Activated CD4-positive, CD25-positive, alpha-beta regulatory T cell (primary cell): ENCODE measurements at places on chromosomes 12 and 14.

DNA sequence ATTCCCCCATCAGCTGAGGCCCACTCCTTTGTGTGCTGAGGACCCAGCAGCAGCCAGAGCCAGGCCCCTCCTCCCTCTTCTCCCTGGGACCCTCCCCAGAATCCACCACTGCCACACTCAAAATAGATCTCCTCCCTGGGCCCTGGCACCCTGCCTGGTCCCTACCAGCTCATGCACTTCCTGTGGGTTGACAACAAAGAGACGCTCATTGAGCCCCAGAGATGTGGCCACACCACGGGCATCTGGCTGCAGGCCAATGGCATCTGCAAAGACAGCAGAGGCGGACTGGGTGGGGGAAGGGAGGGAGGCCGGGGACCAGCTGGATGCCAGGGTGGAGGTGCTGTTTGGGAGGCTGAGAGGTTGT is 16.0 kb upstream of the ENDOU start:
- DNase-seq = peak; percentile 27

DNA sequence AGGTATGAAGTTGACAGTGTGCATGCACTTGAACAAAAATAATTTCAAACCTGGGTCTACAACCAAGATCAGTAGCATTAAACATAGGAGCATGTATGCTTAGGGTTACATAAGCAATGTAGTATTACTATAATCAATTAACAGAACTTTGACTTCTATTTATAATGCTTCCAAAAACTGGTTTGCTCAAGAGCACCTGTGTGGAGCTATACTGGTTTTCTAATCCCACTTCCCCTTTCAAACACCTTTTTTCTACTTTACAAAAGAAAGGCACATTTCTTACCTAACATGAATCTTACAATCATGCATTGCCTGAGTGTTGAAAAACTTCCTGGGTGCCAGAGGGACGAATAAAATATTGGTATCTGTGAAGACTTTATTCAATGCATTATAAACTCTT is 72.7 kb downstream of the EFCAB11 start:
- no peak for DNase-seq

DNA sequence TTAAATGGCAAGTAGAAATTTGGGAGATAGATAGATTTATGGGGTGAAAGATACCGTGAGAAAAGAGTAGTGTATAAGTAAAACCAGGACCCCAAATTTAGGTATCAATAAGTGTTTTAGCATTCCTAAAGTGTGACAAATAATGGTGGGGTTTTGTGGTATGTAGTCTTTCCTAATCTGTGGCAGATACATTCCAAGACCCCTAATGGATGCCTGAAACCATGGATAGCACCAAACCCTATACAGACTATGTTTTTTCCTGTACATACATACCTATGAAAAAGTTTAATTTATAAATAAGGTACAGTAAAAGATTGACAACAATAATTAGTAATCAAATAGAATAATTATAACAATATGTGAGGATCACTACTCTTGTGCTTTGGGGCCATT is 14.4 kb upstream of the TCP11L2 start:
- DNase-seq = no peak

DNA sequence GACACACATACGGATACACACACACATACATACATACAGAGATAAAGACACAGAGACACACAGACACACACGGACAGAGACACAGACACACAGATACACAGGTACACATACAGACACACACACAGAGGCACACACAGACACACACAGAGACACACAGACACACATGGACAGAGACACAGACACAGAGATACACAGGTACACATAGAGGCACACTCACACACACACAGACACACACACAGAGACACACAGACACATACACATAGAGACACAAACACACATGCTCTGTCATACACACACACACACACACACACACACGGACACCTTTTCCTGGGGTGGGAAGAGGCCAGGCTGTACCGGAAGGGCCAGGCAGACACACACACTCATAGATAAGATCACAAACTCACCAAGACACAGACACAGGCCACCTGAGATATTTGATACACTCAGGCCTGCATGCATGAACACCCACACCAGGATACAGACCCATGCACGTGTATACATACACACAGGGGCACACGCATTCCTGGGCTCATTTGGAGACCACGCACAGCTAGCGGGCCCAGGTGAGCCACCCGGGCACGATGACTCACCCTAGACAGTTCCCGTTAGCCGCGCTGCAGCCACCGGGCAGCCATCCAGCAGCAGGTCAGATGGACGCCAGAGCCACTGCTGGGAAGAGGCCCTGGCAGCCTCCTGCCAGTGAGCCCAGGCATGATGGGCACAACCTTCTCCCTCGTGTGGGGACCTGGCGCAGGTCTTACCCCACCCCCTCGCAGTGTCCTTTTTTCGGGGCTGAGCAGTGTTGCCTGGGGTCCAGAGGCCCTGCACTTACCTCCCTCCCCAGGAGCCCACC is 1.8 kb upstream of the AHNAK2 start:
- DNase-seq = no peak

DNA sequence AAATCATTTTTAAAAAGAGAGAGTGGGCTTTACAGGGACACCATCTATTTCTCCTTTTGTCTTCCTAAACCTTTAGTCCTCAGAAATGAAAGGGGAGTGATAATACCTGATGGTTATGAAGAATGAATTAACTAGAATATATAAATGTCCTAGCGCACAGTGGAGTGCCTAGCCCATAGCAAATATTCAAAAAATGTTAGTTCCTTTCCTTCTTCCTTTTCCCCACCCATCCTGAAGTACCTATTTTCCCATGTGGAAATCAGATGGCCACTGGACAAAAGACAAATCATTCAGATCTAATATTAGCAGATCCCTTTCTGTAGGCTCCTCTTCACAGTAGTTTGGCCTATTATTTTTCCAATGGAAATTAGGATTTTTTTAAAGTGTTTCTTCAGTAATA is 90.0 kb downstream of the SLC25A21 start:
- no peak for DNase-seq

- DNase-seq = no peak
Observed at GRCh38 chr12:90770861-90771260, 184.1 kb downstream of the CCER1 start.

DNA sequence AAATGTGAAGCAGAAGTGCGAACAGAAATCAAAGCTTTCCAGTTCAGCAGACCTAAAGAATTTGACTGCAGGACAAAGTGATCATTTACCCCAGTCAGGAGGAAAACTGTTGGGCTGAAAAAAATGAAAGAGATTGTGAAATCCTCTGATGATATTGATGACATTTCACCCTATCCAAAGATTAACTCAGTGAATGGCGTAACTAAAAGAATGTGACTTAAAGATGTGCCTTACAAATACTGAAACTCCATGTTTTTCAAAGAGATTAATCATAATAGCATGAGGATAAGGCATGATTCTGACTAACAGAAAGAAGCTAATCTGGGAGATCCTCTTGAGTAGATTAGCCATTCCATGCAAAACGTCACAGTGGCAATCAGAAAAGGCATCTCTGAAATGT is 225.6 kb downstream of the DUSP6 start:
- no peak for DNase-seq

- no peak for DNase-seq
Observed at GRCh38 chr12:13186302-13186701, 10.2 kb upstream of the EMP1 start.

- no peak for DNase-seq
Observed at GRCh38 chr12:93776581-93777018, 99.4 kb downstream of the CRADD start.

DNA sequence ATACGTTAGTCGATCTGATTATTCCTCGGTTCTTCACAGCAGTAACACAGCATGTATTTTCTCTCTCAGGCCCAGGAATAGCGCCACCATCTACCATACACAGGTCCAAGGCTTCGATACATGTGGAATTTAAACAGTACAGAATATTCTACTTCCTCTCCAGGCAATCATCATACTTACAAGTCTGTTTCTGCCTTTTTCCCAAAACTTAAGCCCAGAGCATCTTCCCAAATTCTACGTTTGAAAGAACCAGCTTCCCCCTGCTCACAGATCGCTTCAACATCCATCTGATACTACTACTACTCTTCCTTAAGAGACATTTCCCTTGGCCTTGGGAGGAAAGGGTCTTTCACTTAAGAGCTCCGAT is 626 bp downstream of the TXNDC16 start:
- no peak for DNase-seq

GRCh38 chr14:31362746-31363145 is 57.6 kb downstream of the HEATR5A start:
- no peak for DNase-seq

GRCh38 chr14:89349171-89350008 is 67.6 kb downstream of the FOXN3 start:
- no peak for DNase-seq

GRCh38 chr12:128644664-128645296 is 179.0 kb downstream of the SLC15A4 start:
- no peak for DNase-seq

GRCh38 chr12:94070520-94070919 is 77.9 kb upstream of the PLXNC1 start:
- DNase-seq = no peak

DNA sequence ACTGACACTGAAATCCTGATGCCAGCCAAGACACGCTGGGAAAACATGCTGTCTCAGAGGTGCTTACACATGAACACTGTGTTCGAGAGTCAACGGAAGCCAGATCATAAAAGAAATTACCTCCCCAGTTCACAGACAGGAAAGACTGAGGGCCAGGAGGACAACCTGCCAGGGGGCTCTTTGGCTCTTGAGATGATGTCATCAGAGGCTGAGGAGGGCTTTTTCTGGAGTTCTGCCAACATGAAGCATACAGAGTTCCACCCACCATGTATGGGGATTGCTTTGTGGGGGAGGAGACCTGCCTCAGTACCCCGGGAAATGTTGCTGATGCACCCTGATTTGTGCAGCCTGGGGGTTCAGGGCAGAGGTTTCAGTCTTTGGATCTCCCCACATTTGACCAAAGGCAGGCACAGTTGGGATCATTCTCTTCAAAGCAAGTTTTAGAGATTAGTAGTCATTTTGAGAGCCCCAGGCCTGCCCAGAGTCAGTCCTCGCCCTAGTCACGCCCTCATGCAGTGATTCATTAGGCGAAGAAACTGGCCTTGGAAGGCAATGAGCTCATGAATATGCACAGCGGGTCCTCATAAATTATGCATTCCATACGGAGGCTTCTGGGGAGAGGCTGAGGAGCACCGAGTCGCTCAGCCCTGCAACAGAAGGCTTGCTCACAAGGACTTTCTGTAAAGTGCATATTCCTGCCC is 34.9 kb upstream of the EML1 start:
- DNase-seq = no peak
